ENCODE measurements at places on chromosomes 3 and 15.

- DNase-seq, result peak; percentile 5
Measured at GRCh38 chr15:66774001-66774814, 72.2 kb downstream of the SMAD6 start.

DNA sequence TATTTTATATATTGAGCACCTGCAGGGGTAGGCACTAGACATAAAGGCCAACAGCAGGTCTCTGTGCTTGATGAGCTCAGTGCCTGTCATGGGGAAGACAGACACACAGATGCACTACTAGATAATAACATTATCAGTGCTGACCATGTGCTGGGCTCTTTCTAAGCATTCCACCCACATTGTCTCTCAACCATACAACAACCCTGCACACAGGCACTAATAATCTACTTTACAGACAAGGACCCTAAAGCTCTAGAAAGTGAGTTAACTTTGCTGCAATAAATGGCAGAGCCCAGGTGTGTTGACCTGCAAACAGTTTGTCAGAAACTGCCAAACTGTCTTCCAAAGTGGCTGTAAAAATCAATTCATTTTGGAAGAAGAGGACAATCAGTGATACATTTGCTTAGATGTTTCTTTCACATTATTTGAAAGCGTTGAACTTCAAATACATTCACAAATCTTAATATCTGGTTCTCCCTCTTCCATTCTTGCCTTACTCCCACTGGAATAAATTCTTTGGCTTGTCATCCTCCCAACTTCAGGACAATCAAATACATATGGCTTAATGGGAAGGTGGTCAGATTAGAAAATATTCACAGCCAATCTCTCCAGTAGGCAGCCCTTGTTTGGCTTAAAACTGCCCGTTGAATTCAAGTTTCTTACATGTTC is 11.0 kb upstream of the PP2D1 start:
- no peak for DNase-seq

GRCh38 chr3:127997016-127997415 is 55.2 kb upstream of the SEC61A1 start:
- no peak for DNase-seq

DNA sequence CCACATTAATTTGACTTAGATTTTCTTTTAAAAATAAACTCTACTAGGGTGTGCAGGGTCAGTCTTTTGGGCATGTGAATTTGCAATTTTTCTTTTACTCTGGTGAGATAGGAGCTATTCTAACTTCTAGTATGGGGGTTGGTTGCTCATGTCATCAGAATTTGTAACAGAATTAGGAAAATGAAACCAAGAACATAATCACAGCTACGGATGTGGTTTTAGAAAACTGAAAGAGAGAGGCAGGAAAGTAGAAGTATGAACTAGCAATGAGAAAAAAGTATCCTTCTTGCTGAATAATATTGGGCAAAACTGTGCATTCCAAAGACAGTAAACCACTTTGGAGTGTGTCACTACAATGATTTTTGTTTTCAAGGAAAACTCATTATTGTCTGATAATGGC is 43.3 kb downstream of the ADPGK start:
- DNase-seq, result no peak

DNA sequence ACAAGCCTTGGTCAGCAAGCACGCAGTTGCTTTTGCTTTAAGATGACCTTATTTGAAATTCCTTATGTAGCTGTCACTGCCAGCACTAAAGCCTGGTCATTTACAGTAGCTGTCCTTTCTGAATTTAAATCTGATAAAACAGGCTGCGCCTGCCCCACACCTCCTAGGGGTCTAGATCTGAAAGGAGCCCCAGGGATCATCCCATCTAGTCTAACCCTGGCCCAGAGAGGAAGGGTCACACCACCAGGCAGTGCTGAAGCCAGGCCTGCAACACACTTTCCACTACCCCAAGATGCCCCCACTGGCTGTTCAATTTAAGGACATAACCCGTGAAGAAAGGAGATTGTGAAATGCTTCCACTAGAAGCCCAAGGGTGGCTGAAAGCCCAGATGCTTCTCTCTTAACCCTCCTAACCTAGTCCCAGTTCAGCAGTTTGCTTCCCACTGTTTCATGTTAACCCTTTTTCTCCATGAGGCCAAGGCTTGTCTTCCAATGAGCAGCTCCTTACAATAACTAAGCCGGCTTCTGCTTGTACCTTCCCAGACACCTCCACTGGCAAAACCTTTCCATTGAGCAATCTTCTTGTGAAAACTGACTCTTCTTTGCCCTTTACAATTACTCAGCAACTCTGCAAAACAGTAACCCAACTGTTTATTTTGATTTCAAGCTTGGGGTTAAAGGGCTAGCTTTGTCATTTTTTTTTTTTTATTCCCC is 198.9 kb upstream of the LPP start:
- DNase-seq, result no peak

DNA sequence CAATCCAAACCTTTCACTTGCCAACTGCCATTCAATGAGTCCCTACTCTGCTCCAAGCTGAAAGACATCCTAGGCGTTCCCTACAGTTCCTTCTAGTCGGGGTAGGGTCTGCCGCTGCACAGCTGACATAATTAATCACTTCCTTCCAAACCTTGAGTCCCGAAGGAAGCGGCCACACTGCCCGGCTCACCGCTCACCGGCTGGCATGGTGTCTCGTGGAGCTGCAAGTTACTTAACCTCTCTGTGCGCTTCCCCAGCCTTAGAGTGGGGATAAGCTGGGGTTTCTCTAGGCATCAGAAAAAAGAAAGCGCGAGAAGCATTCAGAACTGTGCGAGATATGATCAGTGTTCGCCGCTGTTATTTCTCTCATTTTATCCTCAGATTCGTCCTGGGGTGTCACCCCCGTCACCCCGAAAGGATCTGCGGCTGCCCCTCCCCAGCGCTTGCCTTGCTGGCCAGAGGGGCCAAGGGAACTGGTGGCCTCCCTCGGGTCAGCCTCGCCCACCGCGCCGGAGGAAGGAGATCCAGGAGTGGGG is 748 bp downstream of the MRPS25 start:
- no peak for DNase-seq

DNA sequence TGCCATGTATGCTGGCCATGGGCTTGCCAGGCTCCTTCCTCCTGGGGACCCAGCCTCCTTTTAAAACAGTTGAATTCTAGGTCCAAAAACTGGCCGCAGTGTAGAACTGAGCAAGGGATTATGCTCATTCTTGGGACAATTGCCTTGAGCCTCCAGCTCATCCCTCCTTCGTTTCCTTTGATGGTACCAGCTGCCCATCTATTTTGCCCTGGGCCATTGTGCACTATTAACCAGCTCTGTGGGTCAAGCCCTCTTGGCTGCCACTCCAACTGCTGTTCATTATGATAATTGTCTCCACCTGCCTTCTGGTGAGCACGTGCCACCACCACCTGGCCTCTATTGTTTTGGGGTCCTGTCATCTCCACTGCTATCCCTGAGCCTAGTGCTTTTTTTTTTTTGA is 75.8 kb upstream of the SYN2 start:
- no peak for DNase-seq

DNA sequence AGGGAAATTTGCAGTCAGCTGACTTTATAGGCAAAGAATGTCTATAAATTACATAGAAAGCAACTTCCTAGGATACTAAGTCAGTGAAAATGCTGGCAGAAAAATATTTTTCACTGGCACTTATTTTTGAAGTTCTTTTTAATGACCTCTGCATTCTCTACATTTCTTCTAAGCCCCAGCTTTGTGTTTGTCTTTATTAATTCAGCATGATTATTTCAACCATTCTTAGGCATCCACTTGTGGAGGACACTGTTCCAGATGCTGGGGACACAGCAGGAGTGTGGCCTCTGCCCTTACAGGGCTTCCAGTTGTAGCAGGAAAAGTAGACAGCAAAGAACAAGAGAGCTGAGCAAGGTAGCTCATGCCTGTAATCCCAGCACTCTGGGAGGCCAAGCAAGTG is 15.0 kb downstream of the LRRK1 start:
- DNase-seq, result no peak

GRCh38 chr15:80887148-80887547 is 102.5 kb downstream of the MESD start:
- no peak for DNase-seq

DNA sequence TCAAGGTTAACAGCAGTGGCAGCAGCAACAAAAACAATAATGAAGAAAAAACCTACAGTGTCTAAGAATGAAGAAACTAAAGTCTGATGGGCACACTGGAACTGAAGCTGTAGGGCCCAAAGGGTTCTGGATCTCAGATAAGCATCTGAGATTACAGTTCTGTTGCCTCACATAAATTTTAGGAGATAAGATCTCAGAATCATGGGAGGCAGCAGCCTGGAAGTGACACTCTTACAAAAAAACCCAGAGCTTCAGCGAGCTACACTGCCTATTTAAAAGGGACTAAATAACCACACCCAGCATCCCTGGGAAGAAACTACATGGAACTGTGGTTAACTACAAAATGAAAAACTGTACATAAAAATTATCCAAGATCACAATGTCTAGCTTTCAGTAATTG is 61.2 kb downstream of the PLD1 start:
- no peak for DNase-seq

DNA sequence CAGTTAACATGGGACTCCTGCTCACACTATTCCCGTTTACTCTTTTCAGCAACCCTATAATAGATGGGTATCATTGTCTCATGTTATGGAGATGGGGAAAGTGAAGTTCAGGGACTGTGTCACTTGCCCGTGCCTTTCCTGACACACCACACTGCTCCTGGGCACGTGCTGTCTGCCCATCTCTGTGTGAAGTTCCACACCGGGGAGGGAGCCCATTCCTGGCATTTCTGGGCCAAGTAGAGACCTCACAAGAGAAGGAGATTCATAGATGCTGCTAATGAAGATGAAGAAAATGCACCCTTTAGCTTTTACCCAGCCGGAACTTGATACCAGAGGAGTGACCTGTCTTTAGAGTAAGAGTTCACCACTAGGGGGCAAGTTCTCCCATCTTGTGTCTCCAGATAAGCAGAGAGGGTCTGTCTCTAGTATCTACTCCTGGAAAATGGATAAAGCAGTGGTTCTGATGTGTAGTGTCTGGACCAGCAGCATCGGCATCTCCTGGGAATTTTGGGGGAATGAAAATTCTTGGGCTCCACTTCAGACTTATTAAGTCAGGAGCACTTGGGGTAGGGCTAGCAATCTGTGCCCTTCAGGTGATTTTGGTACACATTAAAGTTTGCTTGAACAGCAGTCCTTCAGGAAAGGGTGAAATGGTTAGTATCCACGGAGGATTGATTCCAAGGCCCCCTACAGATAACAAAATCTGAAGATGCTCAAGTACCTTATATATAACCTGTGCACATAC is 2.0 kb upstream of the TOPBP1 start:
- DNase-seq, result peak; percentile 10

DNA sequence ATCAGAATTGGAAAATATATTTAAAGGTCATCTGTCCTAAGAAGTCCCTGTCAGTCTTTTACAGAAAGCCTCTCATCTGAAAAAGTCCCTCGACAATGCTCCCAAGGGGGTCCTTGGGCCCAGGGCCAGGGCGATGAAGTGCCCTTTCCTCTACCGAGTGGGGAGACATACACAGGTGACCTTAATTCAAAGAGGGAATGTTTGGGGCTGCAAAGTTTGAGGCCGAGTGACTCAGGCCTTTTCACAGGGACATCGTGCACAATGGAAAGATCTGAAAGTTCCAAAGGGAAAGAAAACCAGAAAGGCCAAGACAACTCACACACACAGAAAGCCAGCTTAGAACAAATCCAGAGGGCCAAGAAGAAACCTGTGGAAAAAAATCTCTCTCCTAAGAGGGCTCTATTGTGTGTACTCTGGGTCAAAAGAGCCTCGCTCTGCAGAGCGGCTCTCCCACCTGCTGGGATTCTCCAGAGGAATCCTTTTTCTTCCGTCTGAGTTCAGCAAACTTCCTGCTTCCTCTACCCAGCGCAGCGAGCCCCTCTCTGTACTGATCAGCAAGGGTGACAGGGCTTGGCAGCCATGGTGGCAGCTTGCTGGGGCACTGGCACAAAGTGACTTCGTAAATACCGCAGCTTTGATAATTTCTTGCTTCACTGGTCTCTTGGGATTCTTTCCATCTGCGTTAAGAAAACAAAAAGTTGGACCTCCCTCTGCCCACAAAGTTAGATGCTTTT is 259.1 kb downstream of the OPA1 start:
- DNase-seq, result no peak

GRCh38 chr15:23860290-23861245 is 173.5 kb upstream of the NDN start:
- no peak for DNase-seq

DNA sequence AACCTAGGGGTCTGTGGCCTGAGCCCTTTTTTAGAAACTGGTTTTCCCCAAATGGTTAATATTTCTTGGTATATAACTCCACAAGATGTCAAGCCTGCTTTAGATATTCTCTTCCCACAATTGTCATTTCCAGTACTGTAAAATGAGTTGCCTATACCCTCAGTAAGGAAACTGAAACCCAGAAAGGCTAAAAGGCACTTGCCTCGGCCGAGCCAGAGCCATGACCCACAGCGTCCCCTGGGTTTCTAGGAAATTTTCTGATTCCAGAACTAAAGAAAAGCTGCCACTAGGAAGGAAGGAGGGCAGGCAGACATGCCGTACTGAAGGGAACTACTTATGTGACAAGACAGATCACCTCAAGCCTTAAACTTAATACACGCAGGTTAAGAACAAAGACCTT is 59.1 kb downstream of the ATP8B4 start:
- DNase-seq, result no peak

DNA sequence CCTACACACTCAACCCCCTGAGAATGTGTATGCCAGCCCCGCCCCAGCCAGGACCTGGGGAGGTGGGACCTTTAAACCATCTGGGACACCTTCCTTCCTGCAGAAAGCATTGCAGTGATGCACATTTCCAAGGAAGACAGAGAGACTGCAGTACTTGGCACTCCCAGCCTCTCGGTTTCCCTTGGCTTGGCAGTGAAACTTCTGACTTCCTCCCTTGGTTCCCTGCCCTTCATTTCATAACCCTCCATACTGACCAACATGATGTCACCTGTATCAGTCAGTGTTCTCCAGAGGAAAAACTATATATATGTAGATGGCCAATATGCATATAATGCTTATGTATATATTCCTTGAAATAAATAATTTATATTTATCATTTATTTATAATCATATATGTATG is 103.2 kb downstream of the SST start:
- DNase-seq, result no peak

- DNase-seq, result no peak
Measured at GRCh38 chr3:135224815-135225362, 429.8 kb downstream of the EPHB1 start.

GRCh38 chr3:86950717-86951116 is 40.2 kb downstream of the VGLL3 start:
- DNase-seq, result no peak

- peak; percentile 69 for DNase-seq
Measured at GRCh38 chr3:46812237-46812791, 50.9 kb downstream of the MYL3 start.

DNA sequence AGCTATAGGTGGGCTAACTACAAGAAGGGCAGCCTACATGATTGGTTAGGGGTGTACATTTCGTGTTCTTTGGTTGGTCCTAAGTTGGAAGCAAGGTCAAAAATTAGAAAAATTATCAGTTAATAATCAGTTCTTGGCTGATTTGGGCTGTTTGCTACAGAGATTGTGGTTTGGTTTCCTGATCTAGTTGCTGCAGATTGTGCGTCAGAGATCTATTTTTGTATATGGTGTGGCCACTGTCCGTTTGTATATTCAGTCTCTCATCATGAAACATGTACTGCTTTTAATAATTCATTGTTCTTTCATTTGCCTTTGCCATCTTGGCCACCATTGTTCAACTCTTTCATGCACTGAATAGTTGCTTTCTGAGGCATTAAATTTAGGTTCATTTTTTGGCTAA is 80.9 kb downstream of the LRRC3B start:
- no peak for DNase-seq

- no peak for DNase-seq
Measured at GRCh38 chr3:151733613-151734012, at the start of gene AADACL2. TSS of gene AADACL2 (plus strand) at chr3:151733927. CDS start at chr3:151734036, 109 bp downstream.

- DNase-seq, result no peak
Measured at GRCh38 chr3:190064112-190064511, 56.6 kb downstream of the P3H2 start.

GRCh38 chr3:25520926-25521559 is 93.0 kb downstream of the RARB start:
- DNase-seq, result no peak
